Esophagus squamous epithelium (tissue), 5 donors: ENCODE measurements at places on chromosomes 3 and 15. TPM values are rescaled to one million over a fixed set of nuclear protein-coding genes. Genes with fewer than 3 reads are reported as not detected.

STRIT1 gene
- not detected for total RNA-seq

THBS1 gene
- total RNA-seq, result 110 TPM

CCDC71 gene
- total RNA-seq, result 21.6 TPM

AMT gene
- total RNA-seq, result 0.80 TPM

CLDND1 gene
- 87.0 TPM for total RNA-seq

GOLGA6L2 gene
- not detected for total RNA-seq

PLXNB1 gene
- total RNA-seq, result 108 TPM

CCDC39 gene
- total RNA-seq, result not detected

SCAMP5 gene
- total RNA-seq, result 2.0 TPM

SLC30A4 gene
- 6.3 TPM for total RNA-seq

FEZF2 gene
- total RNA-seq, result not detected

HRH1 gene
- total RNA-seq, result 4.5 TPM

LRRC31 gene
- total RNA-seq, result not detected
